ENCODE measurements at places on chromosomes 3 and 15.

GRCh38 chr3:4734454-4734853, 241.3 kb downstream of the ITPR1 start:
- DNase-seq = no peak

DNA sequence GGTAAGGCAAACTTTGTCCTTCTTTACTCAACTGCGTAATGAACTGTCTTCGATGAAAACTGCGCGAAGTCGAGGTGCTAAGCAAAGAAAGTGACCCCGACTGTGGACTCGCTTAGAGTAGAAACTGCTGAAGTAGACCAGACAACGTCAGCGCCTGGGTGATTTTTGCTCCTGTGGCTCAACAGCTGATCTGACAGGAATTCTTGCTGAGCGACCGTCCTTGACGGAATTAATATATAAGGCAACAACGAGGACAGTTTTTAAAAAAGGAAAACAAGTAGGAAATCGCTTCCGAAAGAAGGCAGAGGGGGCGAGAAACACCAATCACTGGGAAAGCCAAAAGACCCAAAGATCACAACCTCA, 541 bp downstream of the RPS27L start:
- no peak for DNase-seq

- no peak for DNase-seq
Observed at GRCh38 chr15:82763361-82764116, 42.3 kb downstream of the FSD2 start.

DNA sequence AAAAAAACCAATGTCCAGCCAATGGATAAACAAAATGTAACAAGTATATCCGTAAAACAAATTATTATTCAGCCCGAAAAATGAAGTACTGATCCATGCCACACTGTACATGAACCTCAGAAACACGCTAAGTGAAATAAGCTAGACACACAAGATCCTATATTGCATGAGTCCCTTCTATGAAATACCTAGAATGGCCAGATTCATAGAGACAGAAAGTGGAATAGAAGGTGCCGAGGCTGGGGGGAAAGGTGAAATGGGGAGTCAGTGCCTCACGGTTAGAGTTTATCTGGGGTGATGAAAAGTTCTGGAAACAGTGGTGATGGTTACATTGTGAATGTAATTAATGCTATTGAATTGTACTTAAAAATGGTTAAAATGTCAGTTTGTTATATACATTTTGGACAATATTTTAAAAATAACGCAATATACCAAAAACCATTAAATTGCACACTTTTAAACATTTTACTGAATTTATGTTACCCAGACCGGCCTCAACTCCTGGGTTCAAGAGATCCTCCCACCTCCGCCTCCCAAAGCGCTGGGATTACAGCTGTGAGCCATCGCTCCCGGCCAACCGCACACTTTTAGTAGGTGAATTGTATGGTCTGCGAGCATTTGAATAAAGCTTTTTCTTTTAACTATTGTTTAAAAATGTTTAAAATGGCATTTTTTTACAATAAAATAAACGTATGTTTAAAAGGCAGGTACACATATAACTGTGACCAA, 2.1 kb downstream of the RNF168 start:
- DNase-seq = no peak

DNA sequence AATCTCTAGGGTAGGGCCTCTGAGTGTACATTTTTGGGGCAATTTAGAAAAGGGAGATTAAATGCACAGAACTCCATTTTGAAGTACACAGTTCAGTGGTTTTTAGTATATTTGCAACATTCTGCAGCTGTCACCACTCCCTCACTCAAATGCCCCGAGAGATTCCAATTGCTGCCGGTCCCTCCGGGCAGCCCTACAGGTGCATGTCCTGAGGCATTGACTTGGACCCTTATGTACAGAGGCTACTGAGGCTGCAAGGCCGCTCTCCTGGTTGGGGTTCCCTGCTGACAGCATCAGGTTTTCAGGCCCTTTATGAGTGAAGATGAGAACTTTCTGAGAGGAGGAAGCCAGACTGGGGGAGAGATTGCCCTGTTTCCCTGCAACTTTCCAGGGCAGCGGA, 39.6 kb downstream of the SMAD6 start:
- no peak for DNase-seq

GRCh38 chr3:67486883-67487282, 167.5 kb downstream of the SUCLG2 start:
- DNase-seq = no peak

DNA sequence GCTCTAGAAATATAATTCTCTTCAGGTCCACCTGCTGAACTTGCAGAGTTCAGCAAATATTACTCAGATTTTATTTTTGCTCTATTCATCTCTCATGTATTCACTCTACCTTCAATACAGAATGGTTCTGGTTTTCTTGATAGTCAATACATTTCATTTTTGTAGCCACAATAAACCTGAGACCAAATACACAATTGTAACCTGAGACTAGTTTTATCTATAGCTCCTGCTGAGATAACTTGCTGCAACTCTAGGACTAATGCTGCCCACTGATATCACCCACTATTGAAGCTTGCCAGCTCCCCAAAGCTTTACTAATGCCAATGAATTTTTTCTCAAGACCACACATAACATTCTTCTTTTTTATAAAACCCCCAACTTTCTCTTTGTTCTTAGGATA, 229.3 kb downstream of the NSUN3 start:
- no peak for DNase-seq

GRCh38 chr15:63110428-63111026, 11.1 kb upstream of the LACTB start:
- DNase-seq = no peak

GRCh38 chr3:47491186-47491585, 15.4 kb upstream of the SCAP start:
- DNase-seq = no peak

DNA sequence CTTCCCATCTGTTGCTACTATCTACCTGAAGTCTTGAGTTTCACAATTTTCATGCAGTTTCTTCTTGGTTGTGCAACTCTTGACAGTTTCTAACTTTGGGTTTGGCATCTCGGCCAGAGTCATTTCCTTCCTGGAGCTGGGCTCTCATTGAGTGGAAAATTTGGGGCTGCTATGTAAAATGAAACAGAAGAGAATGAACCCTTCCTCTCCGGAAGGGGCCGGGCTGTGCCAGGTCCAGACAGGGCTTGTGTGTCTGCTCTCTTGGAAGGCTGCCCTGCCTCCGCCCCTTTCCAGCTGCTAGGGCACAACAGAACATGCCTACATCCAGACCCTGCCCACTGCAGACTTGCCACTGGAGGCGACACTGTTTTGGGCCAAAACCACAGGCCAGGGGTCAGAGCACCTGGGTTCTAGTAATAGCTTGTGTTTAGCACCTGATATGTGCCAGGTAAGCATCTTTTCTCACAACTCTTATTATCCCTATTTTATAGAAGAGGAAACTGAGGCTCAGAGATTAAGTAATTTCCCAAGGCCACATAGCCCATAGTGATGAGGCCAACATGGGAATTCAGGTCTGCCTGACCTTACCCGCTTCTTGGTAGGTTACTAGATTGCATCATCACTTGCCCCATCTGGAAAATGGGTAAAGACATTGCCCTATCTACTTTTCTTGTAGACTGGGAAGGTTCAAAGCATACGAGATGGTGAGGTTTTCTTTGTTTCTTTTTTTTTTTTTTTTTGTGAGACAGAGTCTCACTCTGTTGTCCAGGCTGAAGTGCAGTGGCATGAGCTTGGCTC, 25.0 kb downstream of the IRAK2 start:
- no peak for DNase-seq

DNA sequence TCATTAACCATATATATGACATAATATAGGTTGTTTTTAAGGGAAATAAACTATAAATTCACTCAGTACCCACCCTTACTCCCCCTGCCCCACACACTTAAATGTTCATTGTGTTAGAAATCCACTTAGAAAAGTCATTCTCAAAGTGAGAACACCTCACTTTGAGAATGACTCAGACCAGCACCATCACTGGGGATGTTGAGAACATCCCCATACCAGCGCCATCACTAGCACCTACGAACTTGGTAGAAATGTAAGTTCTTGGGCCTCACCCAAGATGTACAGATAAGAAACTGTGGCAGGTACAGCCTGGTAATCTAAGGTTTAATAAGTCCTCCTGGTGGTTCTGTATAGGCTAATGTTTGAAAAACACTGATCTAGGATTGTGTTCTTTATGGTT, 362.6 kb downstream of the LPP start:
- no peak for DNase-seq

DNA sequence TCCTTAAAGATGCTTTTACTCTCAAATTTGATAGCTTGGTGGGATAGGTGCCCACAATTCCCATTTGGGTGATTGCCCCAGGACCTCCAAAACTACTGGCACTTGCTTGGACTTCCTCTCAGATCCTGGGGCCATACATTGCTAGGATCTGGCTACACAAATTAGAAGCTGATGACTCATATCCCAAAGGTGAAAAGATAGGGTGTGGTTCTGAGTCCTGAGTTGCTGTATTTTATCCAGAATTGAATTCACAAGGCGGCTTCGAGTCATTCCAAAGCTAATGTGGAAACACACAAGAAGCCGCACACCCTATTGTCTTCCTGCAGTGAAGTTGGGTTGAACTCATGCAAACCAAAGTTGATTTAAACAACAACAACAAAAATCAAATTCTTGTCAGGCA, 53.4 kb downstream of the DUT start:
- no peak for DNase-seq

GRCh38 chr3:160796813-160797164, 40.8 kb downstream of the PPM1L start:
- no peak for DNase-seq

Measured in fibroblast of skin of left quadriceps (primary cell).